GM23248 (cell line): ENCODE measurements at places on chromosomes 7 and 10. TPM values are rescaled to one million over a fixed set of nuclear protein-coding genes. Genes with fewer than 3 reads are reported as not detected.
A peak's percentile ranks its signal among the peaks of the same experiment; 100 is the strongest.

DNA sequence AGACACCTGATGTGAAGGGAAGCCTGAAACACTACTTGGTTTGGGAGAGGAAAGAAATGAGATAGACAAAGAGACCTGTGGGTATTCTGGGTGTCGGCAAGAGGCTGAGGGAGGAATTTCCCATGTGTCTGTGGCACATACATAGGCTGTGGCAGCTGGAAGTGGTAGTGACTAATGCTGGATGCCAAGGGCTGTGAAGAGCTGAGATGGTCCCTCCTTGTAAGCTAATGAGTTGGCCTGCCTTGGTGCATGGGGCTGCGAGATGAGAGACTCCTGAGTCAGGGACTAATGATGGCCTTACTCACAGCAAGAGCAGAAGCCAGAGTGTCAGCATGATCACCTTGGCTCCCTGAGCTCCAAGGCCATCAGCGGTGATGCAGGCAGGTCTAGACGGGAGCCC lies 119.0 kb upstream of the EEPD1 start:
- peak; percentile 96 for DNase-seq

GRCh38 chr7:151891753-151892152 lies 14.8 kb upstream of the PRKAG2 start:
- no peak for DNase-seq

DNA sequence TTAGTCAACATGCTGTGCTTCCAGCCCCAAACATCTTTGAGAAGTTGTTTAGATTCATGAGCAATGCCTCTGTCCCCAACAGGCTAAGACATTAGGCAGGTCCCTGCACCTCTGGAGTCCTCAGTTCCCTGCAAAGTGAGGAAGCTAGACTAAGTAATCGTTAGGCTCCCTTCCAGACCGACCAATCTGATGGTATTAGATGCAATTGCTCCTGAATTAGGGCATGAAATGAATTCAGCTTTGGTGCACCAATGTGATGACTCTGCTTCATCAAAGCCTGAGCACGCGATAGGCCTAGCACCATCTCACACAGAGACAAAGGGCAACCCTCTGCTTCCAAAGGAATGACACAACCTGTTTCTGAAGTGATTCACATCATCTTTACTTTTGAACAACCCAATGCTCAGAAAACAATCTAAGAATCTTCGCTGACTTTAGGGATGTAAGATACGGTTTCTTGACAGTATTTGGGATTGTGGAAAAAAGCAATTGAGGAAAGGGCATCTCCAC lies 723 bp upstream of the TES start:
- DNase-seq = peak; percentile 54

DNA sequence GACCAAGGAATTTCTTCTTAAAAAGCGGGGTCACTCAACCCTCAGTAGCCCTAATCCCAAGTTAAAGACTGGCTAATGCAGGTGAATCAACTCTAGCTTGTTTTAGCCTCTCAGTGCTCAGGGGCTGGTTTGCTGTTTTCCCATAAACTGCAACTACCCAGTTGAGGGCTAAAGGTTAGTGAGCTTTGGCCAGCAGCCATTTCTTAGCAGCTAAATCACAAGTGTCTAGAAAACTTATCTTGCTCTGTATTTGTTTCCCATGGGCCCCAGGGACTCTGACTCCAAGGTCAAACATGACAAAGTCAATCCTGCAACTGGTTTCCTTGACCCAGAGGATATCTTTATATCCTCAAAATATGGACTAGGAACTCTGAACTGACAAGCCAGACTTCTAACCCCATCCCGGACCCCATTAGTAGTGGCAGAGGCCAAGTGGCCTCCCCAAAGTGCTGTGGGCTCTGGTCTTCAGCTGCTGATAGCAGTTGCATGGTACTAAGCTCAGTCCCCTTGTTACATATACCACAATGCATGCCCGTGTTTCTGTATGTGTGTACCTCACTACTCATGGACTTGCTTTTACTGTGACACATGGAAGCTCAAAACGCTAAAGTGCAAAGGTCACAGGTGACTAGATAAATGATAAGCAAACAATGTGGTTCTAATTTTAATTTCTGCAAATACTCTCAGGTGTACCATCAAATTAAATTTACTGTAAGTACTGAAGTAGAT lies 793.0 kb upstream of the IGFBP3 start:
- no peak for DNase-seq

- no peak for DNase-seq
Observed at GRCh38 chr7:105680505-105681187, 99.4 kb upstream of the EFCAB10 start.

DNA sequence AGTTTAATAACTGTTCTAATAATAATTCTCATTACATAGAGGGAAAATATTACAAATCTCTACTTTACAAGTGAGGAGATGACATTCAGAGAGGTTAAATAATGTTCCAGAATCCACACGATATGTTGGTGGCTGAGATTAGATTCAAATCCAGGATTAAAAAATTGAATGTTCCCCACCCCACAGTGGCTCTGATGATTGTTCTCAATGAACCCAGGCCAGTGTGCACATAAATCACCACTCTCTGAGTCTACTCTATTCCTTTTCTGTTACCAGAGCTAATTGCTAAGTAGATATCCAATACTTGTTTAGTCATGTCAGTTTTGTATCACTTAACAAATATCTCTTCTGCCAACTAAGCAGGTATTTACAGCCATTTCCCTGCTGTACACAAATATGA lies 281.0 kb downstream of the ABCA13 start:
- DNase-seq = no peak

DNA sequence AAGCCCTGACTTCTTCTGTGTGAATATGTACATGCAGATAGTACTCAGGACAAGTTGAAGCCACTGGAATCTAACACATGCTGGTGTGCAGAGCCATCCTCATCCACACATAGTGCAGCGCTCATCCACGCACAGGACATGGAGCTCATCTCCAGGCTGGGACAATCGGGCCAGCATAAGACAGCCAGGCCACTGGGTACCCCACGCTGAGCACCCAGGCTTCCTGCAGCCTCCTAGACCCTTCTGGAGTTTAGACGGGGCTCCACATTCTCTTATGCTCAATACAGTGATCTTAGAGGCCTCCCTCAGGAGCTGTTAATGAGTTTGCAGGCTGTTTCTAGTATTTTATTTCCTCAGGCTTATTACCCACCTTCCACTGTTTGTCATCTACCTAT lies 238.9 kb downstream of the TNS3 start:
- DNase-seq = no peak

DNA sequence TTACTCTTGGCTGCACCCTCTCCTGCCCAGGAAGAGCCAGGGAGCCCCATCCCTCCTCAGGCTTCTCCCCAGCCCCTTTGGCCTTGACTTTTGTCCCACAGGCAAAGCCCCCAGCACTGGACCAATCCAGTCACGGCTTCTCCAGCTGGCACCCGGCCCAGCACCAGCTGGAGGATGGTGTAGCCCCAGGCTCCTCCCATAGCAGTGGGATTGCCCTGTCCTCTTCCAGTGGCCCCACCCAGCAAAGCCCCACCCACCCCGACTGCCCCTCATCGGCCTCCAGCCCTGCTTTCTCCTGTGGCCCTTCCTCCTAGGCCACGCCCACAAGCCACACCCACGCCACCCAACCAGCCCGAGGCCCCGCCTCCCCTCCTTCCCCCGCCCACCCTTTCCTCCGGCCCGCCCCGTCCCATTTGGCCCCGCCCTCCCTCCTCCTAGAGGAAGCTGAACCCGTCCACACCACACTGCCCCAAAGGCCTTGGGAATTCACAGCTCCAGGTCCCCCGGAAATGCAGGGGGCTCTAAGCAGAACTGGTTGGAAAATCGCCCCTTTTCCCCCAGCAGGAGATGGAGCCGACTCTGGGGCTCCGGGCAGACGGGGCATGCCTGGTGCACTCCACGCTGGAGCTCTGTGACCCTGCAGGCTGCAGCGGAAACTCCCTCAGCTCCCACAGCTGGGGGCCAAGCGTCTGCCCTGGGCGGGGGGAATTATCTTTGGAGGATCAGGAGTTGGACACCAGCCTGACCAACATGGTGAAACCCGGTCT lies 25.2 kb downstream of the GET4 start:
- peak; percentile 81 for DNase-seq

- peak; percentile 51 for DNase-seq
Observed at GRCh38 chr10:27644307-27644939, 101.2 kb downstream of the MKX start.

DNA sequence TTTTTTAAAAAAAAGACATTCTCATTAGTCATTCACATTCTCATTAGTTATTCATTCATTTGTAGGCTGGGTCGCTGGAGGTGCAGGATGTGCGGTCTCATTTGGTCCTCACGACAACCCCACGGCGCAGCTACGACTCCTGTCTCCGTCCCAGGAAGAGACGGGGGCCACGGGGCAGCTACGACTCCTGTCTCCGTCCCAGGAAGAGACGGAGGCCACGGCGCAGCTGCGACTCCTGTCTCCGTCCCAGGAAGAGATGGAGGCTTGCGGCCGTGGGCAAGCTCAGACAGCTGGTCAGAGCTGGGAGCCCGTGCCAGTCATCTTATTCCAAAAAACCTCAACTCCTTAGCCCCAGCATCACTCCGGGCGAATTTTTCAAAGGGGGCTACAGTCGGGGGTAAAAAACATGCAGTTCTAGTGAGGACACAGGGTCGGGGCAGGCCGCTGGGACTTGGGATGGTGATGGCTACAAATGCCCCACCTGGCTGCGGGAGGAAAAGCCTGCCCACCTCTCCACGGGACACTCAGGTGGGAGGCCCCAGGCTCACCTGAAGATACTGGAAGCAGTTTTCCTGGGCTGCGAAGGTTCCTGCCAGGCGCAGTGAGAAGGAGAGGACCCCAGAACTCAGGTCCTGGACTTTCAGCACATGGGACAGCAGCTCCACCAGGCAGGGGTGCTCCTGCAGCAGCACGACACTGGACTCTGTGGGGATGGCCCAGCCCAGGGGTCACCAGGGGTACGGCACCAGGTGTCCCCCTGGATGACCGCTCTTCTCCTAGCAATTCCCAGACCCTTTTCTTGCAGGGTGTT lies 8.3 kb downstream of the BRAT1 start:
- no peak for DNase-seq

- no peak for DNase-seq
Observed at GRCh38 chr10:109721453-109722064, 201.8 kb downstream of the XPNPEP1 start.

PDZD7 gene
- 0.54 TPM in 1 of 2 replicates, not detected in the other for total RNA-seq

TRIM50 gene
- total RNA-seq = not detected in 2 replicates

LANCL2 gene
- 11.0 and 11.7 TPM in 2 replicates for total RNA-seq

EIF4H gene
- 261 and 305 TPM in 2 replicates for total RNA-seq
